ENCODE measurements at places on chromosomes 12 and 14.

DNA sequence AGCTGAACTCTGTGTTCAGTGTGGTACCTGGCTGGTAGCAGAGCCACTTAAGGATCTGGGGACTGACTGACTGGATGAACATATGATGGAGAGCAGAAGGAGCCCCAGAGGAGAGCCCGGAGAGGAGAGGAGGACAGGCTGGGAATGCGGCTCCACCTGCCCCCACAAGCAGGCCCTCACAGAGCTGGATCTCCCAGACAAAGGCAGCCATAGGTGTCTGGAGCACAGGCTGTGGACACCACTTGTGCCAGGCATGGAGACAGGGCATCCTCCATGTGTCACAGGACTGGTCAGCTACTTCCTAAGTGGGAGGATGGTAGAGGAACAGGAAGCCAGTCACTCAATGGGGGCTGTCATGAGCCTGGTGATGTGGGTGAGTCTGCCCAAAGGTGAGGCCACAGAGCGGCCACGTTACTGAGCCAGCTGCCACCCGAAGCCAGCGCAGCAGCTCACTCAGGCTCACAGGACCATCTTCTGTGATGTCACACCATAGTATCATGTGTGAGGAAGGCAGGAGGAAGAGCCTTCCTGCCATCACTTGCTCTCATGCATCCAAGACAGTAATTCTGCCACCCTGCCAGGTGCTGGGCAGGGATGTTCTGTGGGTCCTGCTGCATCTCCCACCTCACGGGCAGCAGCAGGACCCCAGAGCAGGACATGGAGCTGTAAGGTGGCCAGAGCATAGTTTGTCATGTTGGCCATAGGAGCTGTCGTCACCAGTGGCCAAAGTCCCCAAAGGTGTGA, 72.1 kb downstream of the PRIMA1 start:
- no peak for DNase-seq

DNA sequence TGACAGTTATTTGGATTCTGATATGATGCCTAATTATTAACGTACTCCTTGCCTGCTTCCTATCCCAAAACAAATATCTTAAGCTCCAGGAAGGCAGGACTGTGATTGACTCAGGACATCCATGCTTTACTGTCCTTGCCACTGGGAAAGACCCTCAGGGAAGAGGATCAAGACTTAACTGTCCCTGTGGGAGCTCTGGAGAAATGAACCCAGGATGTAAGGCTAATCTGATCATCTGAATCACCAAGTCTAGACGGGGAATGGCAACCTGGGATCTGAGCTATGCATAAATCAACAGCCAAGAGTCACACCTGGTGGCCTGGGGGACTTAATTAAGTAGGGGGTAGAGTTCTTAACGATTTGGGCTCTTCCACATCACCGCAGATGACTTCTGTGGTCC, 153.2 kb upstream of the BCL2L14 start:
- no peak for DNase-seq

GRCh38 chr14:91371011-91371989, 46.3 kb downstream of the CCDC88C start:
- DNase-seq, result no peak

GRCh38 chr12:131950182-131950913, 606 bp downstream of the EP400 start:
- DNase-seq, result peak; percentile 14

GRCh38 chr14:51041108-51041531, 53.8 kb downstream of the TRIM9 start:
- DNase-seq, result no peak

DNA sequence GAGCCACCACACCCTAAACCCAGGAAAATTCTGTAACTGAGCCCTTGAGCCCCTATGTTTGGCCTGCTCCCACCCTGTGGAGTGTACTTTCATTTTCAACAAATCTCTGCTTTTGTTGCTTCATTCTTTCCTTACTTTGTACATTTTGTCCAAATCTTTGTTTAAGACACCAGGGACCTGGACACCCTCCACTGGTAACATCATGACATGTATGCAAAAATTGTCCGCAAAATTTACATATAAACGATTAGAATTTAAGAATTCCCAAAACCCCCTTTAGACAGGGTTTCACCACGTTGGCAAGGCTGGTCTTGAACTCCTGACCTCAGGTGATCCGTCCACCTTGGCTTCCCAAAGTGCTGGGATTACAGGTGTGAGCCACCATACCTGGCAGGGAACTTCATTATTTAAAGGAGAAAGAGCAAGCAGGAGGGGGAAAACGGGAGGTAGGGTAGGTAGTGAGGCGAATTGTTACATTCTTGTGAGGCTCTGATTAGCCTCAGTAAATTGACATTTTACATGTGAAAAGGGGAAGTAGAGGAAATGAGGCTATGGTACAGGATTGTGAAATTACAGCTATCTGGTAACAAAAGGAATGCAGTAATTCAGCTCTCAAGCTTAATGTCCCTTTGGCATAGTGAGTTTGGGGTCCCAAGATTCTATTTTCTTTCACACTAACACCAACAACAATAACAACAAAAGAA, 27.6 kb downstream of the TUBA1A start:
- no peak for DNase-seq

- DNase-seq, result no peak
Measured at GRCh38 chr12:110301065-110301806, 20.2 kb downstream of the ATP2A2 start.

- DNase-seq, result no peak
Measured at GRCh38 chr14:51008446-51008845, 64.2 kb upstream of the PYGL start.

DNA sequence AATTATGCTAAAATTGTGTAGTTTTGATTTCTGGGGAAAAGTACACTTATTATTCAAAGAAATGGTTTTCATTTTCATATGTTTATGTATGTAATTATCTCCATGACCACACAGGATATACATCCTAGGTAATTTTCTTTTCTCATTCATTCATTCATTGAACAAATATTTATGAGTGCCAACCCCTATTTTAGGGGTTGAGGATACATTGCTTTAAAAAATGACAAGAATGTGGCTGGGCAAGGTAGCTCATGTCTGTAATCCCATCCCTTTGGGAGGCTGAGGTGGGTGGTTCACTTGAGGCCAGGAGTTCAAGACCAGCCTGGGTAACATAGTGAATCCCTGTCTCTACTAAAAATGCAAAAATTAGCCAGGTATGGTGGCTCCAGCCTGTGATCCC, 40.9 kb downstream of the SGPP1 start:
- no peak for DNase-seq

GRCh38 chr12:20494851-20495250, 126.5 kb downstream of the PDE3A start:
- no peak for DNase-seq

All from activated CD4-positive, alpha-beta T cell treated with anti-CD3 and anti-CD28 coated beads, Interleukin-2, Interleukin-4, amounts not matched to agents 100 ng/mL and 50 ng/mL, durations not matched to agents 16 hours and 8 hours (primary cell).